ENCODE measurements at places on chromosomes 6 and 20.

DNA sequence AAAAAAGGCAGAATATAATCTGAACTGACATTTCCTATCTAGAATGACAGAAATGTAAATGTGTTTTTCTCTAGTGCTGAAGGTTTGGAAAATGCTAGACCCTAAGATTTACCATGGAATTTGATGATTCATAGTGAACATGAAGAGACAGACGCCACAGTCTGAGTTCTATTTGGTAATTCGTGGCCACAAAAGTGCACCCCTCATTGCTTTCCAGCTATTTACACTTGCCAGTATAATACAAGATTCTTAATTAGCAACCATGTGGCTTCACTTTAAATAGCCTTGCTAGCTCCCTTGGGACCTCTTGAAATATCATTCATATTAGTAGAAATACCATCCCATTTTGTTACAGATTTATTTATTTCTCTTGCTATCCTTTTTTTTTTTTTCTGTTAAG lies 636.8 kb downstream of the PRKN start:
- DNase-seq: no peak

DNA sequence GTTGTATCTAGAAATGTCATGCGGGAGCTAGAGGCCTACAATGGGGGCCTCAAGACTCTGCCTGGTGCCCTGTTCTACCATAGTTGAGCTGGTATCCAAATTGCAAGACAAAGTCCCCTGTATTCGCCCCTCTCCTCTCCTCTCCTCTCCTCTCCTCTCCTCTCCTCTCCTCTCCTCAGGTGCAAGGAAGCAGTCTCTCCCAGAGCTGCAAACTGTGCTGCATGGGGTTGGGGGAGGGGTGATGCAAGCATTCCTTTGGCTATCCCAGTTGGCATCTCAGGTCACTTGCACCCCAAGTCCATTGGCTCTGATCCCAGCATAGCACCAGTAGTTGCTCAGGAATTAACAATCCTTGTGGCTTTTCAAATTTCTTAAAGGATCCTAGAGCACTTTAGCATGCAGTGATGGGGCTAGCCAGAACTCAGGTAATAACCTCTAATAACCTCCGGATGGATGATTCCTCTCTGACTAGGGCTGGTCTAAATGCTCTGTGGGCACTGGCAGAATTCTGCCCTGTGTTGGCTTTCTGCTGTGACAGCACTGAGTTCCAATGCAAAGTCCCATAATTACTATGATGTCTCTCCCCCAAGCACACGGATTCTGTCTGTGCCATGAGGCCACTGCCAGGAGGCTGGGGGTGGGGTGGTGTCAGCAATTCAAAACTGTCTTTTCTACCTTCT lies 35.3 kb downstream of the TAF11 start:
- no peak for DNase-seq

GRCh38 chr20:56378386-56378785 lies 13.6 kb downstream of the AURKA start:
- DNase-seq: no peak

- DNase-seq: peak; percentile 14
Measured at GRCh38 chr6:36727505-36728021, 29.9 kb downstream of the RAB44 start.

GRCh38 chr6:50952092-50952907 lies 133.6 kb downstream of the TFAP2B start:
- peak; percentile 9 for DNase-seq

DNA sequence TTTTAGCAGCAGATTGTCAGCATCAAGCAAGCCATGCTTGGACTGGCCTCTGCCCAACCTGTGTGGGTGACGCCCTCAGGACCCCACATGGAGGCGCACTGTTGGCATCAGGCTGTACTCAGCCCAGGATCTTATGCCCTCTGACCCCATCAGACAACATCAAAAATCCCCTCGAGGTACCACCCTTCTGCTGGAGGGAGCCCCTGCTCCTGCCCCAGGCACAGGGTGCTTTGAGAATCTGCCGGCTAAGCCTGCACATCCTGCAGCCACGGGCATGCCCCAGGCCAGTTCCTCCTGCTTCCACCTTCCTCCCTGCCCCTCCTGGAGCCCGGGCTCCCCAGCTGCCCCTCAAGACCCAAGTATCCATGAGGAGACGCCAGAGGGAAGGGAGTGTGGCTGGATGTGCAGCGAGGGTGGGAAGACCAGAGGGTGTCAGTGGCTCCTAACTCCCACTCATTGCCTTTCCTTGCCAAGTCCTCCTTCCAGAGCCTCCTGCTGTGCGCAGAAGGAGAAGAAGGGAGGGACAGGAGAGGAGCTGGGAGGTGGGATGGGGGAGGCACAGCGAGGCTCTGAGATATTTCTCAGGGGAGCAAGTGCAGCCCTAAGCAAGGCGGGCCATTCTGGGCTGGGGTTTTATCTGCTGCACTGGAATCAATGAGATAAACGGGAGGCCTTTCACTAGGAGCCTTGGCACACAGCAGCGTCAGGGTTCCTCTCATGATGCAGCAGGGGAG lies 77.4 kb upstream of the CST7 start:
- no peak for DNase-seq

DNA sequence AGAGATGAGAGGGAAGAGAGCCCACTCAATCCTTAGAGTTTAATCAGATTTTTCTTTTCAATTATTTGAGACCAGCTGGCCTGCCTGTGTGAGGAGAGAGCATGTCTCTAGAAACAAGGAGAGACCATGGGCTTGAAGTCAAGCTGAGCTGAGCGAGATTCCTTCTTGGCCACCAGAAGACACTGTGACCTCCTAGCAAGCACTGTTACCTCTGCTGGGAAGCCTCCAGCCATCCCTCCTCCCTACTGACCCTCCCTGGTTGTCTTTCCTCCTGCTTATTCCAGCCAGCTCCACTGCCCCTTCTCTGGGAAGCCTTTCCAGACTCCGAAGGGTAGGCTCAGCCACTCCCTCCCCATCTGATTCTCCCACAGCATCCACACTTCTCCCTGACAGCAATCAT lies 110.0 kb downstream of the SCML4 start:
- no peak for DNase-seq

GRCh38 chr6:47000842-47001241 lies 41.3 kb downstream of the ADGRF1 start:
- peak; percentile 5 for DNase-seq

DNA sequence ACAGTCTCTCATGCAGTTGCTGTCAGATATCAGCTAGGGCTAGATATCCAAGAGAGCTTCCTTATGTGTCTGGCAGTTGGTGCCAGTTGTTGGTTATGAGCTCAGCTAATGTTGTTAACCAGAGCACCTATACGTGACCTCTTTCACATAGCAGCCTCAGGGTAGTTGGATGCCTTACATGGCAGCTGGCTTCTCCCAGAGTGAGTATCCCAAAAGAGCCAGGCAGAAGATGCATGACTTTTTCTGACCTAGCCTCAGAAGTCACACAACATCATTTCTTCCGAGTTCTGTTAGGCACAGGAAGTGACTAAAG lies 175.7 kb downstream of the VEGFA start:
- DNase-seq: no peak

- DNase-seq: no peak
Measured at GRCh38 chr6:13866301-13866700, 51.9 kb upstream of the MCUR1 start.

All from NCI-H345 (cell line).